ENCODE measurements at places on chromosomes 16 and 17.

DNA sequence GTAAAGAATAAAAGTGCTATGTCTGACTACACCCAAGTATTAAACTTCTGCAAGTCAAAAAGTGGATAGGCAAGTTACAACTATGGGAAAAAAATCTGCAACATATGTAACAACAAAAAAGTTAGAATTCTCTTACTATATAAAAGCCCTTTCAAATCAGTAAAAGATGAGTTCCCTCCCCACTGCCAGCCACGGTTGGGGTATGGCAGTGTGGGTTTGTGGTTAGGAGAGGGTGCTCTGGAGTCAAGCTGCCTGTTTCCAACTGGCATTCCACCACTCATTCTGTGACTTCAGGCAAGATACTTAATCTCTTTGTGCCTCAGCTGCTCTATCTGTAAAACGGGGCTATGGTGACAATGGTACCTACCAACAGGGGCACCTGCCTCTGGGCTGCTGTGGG is 26.6 kb upstream of the MFSD6L start:
- no peak for DNase-seq

DNA sequence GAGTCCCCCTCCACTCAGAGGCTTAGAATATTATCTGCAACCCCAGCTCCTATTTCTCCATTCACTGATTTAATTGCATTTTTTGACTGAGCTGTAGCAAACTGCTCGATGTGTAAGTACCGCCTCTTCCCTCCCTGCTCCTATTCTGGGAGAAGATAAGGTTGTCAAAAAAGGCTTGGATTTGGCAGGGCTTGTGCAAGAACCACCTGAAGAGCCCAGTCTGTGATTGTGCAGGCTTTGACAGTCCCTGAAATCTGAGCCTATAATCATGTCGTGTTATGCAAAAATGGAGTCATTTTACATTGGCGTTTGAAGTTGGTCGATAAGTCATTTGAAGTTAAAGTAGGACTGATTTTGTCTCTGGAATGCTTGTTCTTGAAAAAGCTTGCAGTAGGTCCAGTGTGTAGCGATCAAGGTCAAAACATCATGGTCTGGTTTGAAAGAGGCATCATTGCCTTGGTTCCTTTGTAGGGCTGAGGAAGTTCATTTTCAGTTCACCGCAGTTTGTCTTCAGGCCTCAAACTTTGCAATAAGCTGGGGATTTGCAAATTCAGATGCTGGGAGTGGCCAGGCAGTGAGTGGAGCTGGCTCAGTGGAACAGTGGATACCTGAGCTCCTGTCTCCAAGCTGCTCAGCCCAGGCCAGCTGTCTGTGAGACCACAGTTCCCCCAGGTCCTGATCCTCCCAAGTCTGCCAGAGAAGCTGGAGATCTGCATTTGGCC is 68.8 kb downstream of the KATNIP start:
- no peak for DNase-seq

- no peak for DNase-seq
Observed at GRCh38 chr17:4375039-4375748, 8.7 kb upstream of the UBE2G1 start.

GRCh38 chr16:11006656-11007055 is 62.3 kb downstream of the CLEC16A start:
- no peak for DNase-seq

DNA sequence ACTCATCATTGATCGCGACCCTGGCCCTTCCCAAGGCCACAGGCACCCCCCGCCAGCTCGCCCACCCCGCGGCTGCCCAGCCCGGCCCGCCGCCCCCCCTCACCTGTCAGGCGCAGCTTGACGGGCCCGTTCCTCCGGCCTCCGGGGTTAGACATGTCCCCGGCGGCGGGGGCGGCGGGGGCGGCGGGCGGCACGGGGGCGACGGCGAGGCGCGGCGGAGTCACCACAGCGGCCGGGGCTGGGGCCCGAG is 456 bp downstream of the SMURF2 start:
- no peak for DNase-seq

DNA sequence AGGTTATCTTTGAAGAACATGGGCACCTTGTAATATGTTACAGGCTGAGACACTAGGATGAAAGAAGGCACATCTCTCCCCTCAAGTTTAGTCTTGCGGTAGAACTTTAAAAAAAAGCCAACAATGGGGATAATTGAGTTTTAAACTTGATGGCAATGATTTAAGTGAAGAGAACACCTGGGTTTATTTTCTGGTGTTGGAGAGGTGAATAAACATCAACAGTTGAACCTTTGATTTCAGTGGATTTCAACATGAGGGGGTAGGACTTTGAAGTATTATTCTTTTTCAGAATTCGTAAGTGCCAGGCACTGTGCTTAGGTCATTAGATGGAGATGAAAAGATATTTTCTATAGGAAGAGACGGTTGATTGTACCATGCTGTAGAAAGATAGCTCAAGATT is 22.3 kb downstream of the HAPSTR1 start:
- no peak for DNase-seq

DNA sequence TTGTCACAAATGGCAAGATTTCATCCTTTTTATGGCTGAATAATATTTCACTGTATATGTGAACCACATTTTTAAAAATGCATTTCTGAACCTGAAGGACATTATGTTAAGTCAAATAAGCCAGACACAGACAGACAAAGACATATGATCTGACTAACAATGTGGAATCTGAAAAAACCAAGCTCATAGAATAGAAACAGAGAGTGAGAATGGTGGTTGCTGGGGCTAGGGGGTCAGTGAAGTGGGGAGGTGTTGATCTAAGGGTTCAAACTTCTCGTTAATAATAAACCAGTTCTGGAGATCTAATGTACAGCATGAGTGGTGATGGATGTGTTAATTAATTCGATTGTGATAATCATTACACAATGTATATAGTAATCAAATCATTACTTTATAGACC is 475.1 kb downstream of the WWOX start:
- DNase-seq: no peak

GRCh38 chr17:38711792-38712571 is 6.9 kb downstream of the MLLT6 start:
- DNase-seq: no peak

- no peak for DNase-seq
Observed at GRCh38 chr17:79956853-79957252, 78.8 kb downstream of the TBC1D16 start.

GRCh38 chr17:18139092-18139491 is 30.5 kb downstream of the MYO15A start:
- no peak for DNase-seq

DNA sequence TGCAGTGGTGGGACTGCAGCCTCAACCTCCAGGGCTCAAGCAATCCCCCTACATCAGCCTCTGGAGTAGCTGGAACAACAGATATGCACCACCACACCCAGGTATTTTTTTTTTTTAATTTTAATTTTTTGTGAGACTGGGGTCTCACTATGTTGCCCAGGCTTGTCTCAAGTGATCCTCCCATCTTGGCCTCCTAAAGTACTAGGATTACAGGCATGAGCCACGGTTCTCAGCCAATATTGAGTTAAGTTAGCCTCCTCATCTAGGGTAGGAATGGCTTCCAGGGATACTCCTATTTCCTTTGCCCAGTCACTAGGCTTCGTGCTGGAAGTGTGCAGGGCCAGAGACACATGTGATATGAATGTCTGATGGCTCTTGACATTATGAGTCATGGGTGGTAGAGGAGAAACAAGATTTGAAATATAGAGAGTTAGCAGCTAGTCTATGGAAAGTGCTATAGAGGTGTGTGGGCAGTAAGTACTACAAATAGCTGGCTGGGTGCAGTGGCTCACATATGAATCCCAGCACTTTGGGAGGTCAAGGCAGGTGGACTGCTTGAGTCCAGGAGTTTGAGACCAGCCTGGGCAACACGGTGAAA is 8.0 kb upstream of the HES7 start:
- DNase-seq: no peak

GRCh38 chr16:4696905-4697847 is 3.8 kb downstream of the NUDT16L1 start:
- no peak for DNase-seq

- no peak for DNase-seq
Observed at GRCh38 chr17:49225554-49226236, 4.9 kb downstream of the PHOSPHO1 start.

DNA sequence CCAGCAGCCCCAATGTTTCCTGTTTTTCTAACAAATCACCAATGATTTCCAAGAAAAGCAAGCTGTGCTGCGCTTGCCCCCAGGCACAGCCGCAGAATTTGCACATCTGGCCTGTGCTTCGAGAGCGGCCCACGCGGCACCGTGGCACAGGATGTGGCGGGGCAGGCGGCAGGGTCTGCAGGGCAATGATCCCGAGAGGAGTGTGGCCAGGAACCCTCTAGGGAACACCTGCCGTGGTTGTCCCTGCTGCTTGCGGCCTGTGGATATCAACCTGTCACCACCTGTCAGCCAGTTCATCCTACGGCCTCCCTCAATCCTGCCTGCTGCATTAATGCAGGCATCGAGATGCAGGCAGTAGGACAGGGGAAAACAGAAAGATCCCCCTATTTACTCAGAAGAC is 24.0 kb downstream of the PIK3R5 start:
- no peak for DNase-seq

GRCh38 chr17:27530764-27531391 is 74.6 kb downstream of the KSR1 start:
- no peak for DNase-seq

GRCh38 chr17:75779987-75780889 is 4.4 kb upstream of the UNK start:
- DNase-seq: no peak

- DNase-seq: no peak
Observed at GRCh38 chr16:56897026-56897799, 32.2 kb downstream of the SLC12A3 start.

DNA sequence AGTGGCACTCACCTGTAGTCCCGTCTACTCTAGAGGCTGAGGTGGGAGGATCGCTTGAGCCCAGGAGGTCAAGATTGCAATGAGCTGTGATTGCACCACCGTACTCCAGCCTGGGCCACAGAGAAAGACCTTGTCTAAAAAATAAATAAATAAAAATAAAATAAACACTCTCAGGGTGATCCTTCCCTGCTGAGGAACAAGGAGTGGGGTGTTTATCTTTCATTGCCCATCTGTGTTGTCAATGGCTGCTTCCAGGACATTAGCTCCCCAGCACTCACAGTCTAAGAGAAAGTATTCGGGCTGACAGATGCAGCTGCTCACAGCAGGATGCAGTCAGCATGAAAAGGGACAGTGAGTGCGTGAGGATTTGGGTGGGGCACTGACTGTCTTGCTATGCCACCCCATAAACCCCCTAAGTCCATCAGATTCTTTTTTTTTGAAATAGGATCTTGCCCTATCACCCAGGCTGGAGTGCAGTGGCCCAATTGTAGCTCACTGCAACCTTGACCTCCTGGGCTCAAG is 31.3 kb upstream of the RBBP6 start:
- DNase-seq: no peak

DNA sequence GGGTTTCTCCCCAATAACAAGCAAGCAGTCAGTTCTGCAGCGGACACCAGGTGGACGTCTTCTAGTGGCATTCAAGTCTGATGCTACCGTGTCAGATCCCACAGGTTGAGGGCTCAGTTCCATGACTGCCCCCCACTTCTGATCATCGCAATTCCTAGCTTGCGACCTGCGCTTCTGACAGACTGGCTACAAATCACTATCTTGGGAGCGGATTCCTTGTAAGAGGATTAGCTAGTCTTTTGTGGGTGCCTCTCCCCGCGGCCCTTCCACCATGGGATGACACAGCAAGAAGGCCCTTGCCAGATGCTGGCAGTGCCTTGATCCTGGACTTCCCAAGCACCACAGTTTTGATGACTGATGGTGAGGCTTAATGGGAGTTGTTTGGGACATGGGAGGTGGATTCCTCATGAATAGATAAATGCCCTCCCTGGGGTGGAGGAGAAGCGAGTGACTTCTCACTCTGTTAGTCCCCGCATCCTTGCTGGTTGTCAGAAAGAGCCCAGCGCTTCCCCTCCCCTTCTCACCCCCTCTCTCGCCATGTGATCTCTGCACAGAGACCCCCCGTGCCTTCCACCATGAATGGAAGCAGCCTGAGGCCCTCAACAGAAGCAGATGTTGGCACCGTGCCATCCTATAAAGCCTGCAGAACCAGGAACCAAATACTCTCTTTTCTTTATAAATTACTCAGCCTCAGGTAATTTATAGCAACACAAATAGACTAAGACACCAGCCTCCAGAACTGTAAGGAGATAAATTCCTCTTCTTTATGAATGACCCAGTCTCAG is 19.1 kb downstream of the CDIP1 start:
- DNase-seq: no peak

DNA sequence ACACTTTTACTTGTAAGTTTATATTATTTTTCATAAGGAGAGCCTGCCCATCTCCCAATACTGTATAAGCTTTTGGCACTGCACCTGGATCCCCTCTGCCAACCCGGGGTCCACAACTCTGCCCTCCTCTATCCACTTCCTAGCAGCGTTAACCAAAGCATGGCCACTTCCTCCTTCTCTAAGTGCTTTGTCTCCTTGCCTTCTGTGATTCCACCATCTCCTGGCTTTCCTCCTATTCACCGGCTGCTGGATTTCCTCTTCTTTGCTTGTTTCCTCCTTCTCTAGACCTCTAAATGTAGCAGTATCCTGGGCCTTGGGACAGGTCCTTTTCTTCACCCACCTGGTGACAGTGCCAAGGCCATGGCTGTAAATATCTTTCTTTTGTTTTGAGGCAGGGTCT is 20.0 kb upstream of the WFIKKN2 start:
- no peak for DNase-seq

DNA sequence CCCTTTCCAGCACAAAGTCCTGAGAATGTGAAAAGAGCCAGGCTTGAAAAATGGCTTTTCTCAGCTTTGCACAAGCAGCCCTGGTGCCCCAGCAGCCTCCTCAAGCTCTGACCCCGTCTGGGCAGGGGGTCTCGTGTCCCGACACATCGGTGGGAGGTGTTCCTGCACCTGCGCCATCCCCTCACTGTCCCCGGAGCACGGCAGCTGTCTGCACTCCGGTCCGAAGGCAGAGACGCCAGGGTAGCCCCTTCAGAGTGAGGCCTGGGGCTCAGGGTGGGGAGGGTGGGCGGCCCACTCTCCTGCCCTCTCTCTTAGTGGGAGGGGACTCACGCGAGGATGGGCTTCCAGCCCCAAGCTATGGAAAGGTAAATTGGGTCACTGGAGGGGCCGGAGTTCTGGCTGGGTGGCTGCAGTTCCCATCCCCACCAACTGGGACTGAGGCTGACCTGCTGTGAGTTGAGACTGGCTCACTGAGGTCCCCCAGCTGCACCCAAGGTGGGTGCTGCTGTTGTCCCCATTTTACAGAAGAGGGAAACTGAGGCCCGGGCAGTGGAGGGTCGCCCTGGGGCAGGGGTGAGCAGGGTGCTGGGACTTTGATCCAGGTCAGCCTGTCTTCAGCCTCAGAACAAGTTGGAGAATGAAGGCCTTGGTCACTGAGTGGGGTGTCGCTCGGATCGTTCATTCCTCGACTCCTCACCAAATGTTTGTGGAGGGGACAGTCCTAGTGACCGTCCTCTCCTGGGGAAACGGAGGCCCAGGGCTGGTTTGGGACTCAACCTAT is 2.3 kb upstream of the BAIAP3 start:
- no peak for DNase-seq

- no peak for DNase-seq
Observed at GRCh38 chr16:649631-650030, 466 bp downstream of the WDR90 start.

- DNase-seq: no peak
Observed at GRCh38 chr17:73401911-73402310, 90.1 kb upstream of the CDC42EP4 start.

- DNase-seq: no peak
Observed at GRCh38 chr17:37045351-37045922, 96.7 kb downstream of the AATF start.
